ENCODE measurements at places on chromosomes 4 and X. TPM values are rescaled to one million over a fixed set of nuclear protein-coding genes. Genes with fewer than 3 reads are reported as not detected.
A peak's percentile ranks its signal among the peaks of the same experiment; 100 is the strongest.

- DNase-seq = no peak
Observed at GRCh38 chrX:17738737-17739535, 1.6 kb downstream of the SCML1 start.

DNA sequence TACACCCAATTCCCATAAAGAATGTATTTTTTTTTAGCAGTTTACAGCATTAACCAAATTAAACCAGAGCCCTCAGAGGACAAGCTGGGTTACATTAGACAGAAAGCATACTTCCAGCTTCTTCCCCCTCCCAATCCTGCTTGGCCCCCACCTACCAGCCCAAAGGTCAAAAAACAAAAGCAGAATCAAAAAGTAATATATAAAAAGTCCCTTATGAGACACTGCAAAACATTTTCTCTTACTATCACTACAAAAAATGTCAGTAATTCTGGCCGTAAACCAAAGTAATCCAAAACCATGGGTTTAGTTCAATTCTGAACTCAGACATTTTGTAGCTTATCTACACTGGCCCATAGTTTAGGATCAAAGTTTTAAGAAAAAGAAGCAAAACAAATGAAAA is 38.0 kb downstream of the APBB2 start:
- DNase-seq = no peak

- no peak for DNase-seq
Observed at GRCh38 chr4:11470438-11471045, 41.8 kb upstream of the HS3ST1 start.

GRCh38 chrX:128458888-128459287 is 406.7 kb upstream of the ACTRT1 start:
- DNase-seq = no peak

DNA sequence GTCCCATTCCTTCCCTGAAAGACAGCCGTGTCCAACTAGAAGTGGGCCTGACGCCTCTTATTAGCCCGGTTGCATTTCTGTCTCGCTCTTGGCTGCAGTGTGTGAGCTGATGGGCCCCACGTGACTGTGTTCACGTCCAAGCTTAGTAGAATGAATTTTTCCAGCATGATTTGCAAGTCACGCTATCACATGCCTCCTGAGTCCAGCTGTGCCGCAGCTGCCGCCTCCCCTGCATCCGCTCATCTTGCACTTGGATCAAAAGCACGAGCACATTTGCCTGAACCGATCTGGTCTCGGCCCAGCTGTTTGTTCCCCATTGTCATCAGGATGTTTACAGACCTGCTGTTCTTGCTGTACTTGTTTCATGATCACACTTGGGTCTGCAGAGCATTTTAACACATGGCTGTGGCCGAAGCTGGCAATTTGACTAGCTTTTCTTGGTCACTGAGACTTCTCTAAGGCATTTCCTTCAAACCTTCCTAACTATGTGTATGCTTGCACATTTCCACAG is 126.5 kb downstream of the KIT start:
- DNase-seq = peak; percentile 65

DNA sequence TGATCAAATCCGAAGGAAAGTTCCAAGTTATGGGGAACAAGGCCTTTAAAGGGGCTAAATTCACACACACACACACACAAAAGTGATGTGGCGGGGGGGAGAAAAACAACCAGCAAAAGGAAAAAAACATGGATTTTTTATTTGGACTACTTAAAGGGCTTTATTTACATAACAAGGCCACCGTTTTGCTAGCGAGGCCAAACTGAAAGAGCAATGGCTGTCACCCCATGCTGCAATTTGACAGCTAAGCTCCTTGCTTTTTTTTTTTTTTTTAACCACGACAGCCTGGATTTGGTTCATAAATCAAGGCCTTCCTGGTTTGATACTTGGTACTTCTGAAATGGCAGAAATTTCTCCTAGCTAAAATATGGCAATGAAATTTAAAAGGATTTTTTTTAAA is 99.6 kb upstream of the PTCHD1 start:
- DNase-seq = no peak

Gene TLR1
- total RNA-seq = 60.0 TPM

Gene DCAF4L1
- not detected for total RNA-seq
